Immature natural killer cell (primary cell): ENCODE measurements at places on chromosomes 1 and 21. TPM values are rescaled to one million over a fixed set of nuclear protein-coding genes. Genes with fewer than 3 reads are reported as not detected.

The FNDC5 gene
- not detected for polyA plus RNA-seq

The C8B gene
- polyA plus RNA-seq: not detected

The FAM78B gene
- not detected for polyA plus RNA-seq

The ZMYND12 gene
- polyA plus RNA-seq: not detected

The ASB17 gene
- not detected for polyA plus RNA-seq

The CFH gene
- polyA plus RNA-seq: 0.74 TPM

The DPYD gene
- 35.9 TPM for polyA plus RNA-seq

The SPRR2G gene
- not detected for polyA plus RNA-seq

The LCE2C gene
- polyA plus RNA-seq: not detected

The RCC2 gene
- 35.5 TPM for polyA plus RNA-seq

The EXO5 gene
- polyA plus RNA-seq: 11.0 TPM

The MATN1 gene
- polyA plus RNA-seq: not detected

The S100A2 gene
- polyA plus RNA-seq: 0.83 TPM

The RGS4 gene
- not detected for polyA plus RNA-seq

The OR2T2 gene
- polyA plus RNA-seq: not detected

The AGT gene
- polyA plus RNA-seq: not detected

The ATP1A4 gene
- polyA plus RNA-seq: not detected

The OSCP1 gene
- not detected for polyA plus RNA-seq

The KIAA0040 gene
- 14.0 TPM for polyA plus RNA-seq

The KCNA2 gene
- polyA plus RNA-seq: not detected

The RCSD1 gene
- 96.2 TPM for polyA plus RNA-seq

The YRDC gene
- polyA plus RNA-seq: 17.7 TPM

The RBP7 gene
- polyA plus RNA-seq: not detected

The OR6K3 gene
- not detected for polyA plus RNA-seq

The PCAT6 gene
- not detected for polyA plus RNA-seq

The CSMD2 gene
- not detected for polyA plus RNA-seq

The PADI2 gene
- 0.15 TPM for polyA plus RNA-seq

The AK5 gene
- 6.3 TPM for polyA plus RNA-seq

The CELA2A gene
- polyA plus RNA-seq: not detected

The CNKSR1 gene
- not detected for polyA plus RNA-seq

The KLHDC9 gene
- polyA plus RNA-seq: not detected

The RASSF5 gene
- 459 TPM for polyA plus RNA-seq

The TFF2 gene
- not detected for polyA plus RNA-seq

The ABCA4 gene
- not detected for polyA plus RNA-seq

The OR2T35 gene
- not detected for polyA plus RNA-seq

The PDXK gene
- polyA plus RNA-seq: 55.2 TPM

The GNB1 gene
- 111 TPM for polyA plus RNA-seq

The TACSTD2 gene
- not detected for polyA plus RNA-seq

The L1TD1 gene
- not detected for polyA plus RNA-seq

The NR1I3 gene
- polyA plus RNA-seq: not detected

The OR10J1 gene
- not detected for polyA plus RNA-seq

The S100A7 gene
- polyA plus RNA-seq: not detected

The RNF187 gene
- polyA plus RNA-seq: 24.8 TPM

The FALEC gene
- not detected for polyA plus RNA-seq

The RPS6KC1 gene
- polyA plus RNA-seq: 10.7 TPM

The ADGRL4 gene
- polyA plus RNA-seq: not detected

The HCRTR1 gene
- not detected for polyA plus RNA-seq

The DTL gene
- polyA plus RNA-seq: 3.5 TPM

The TESK2 gene
- polyA plus RNA-seq: 1.8 TPM

The IFI44 gene
- polyA plus RNA-seq: 14.3 TPM

The NR5A2 gene
- polyA plus RNA-seq: not detected

The S1PR1 gene
- polyA plus RNA-seq: 142 TPM

The CHIA gene
- not detected for polyA plus RNA-seq

The RGS1 gene
- 51.9 TPM for polyA plus RNA-seq

The PCP4L1 gene
- not detected for polyA plus RNA-seq

The PAQR7 gene
- 0.35 TPM for polyA plus RNA-seq
